NCI-H1105 treated with DMSO at 0.1 percent for 48 hours (cell line): ENCODE measurements at places on chromosomes 13 and 19.

GRCh38 chr19:41413947-41414346 lies 13.2 kb downstream of the B3GNT8 start:
- DNase-seq = no peak

- no peak for DNase-seq
Measured at GRCh38 chr19:29978080-29978479, 36.0 kb downstream of the URI1 start.

DNA sequence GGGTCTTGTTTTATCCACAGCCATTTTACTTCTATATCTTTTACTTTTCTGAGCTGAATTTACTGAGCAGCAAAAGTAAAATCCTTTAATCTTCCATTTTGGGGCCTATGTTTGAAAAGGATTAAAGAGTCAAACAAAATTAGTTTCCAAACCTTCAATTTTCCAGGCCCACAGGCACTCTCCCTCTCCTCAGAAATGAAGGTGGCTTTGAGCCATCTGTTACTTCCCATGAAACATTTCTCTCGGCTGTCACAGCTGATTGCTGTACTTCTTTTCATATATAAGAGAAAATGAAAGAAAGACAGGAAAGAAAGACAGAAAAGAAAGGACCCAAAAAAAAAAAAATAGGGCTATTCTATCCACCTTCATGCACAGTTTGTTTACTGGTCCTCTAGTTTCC lies 194.9 kb downstream of the LACC1 start:
- no peak for DNase-seq

GRCh38 chr19:41657157-41657556 lies 30.3 kb upstream of the CEACAM4 start:
- DNase-seq = no peak

GRCh38 chr19:2113439-2114211 lies 16.9 kb downstream of the IZUMO4 start:
- DNase-seq = no peak

DNA sequence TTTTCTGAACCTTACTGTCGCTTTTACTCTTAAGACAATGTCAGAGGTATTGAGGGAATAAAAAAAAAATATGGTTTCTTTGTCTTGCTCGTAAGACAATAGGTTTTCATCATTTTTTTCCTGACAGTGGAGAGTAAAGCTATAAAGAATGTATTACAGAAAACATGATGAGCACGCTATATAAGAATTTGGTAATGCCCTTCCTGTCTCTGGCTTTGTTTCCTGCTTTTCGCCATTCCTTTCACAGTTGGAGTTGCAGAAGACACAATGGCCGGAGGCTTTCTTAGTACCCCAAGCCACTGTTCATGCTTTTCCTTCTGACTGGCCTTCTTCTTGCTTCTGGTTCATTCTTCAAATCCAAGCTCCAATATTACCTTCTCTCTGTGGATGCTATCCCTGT lies 101.0 kb upstream of the DACH1 start:
- DNase-seq = no peak
